ENCODE measurements at places on chromosomes 12 and 14.

- DNase-seq, result no peak
Measured at GRCh38 chr14:100243020-100243419, 4.1 kb downstream of the YY1 start.

GRCh38 chr14:96297000-96297399 lies 41.0 kb downstream of the BDKRB1 start:
- no peak for DNase-seq

DNA sequence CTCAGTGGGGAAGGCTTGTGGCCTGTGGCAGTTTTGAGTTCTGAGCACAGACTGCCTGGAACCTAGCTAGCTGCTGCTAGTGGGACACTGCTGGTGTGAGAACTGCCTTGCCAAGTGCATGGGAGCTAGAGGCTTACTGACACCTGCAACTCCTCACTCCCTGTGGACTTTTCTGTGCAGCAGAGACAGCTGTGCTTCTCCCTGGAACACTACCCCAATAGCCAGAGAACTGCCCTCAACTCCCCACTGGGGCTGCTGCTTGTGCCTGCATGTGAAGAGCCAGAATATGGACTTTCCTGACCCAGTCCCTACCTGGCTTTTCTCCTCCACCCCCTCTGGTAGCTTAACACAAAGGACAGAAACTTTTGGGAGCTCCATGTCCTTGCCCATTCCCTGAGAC lies 222.6 kb downstream of the ADGRD1 start:
- no peak for DNase-seq

DNA sequence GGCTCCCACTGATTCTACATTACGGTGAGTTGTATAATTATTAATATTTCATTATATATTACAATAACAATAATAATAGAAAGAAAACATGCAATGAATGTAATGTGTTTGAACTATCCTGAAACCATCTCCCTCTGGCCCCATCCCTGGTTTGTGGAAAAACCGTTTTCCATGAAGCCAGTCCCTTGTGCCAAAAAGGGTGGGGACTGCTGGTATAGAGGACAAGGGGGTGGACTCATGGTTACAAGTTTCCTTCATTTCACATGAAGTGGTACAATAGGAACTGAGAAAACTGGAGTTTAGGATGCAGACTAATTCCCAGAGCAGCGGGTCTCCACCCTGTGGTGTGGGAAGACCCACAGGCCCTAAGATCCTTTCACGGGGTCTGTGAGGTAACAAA lies 3.0 kb upstream of the C1RL start:
- DNase-seq, result no peak

DNA sequence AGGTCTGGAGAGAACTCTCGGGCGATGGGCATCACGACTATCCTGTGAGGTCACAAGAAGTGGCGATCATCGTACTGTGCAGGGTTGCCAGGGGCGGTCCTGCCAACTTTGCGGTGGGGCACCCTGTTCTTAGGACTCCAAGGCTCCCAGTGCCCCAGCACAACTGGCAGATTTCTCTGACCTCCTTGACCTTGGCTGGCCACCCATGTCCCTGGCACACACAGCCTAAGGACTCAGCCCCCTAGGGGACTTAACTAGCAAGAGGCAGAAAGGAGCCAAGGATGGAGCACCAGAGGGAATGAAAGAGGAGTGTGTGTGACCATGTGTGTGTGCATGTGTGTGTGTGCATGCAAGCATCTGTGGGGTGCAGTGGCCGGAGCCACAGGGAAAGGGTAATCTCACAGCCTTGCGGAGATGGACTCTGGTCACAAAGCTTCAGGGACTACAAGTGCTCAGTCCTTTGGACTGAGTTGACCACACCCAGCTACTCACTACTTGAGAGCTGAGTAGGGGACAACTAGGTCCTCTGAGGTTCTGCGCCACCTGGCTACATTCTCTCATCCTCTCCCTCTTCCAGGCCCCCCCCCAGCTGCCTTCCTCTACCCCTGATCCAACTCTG lies 13.7 kb downstream of the SLC48A1 start:
- DNase-seq, result no peak

GRCh38 chr12:52366738-52367485 lies at the start of gene KRT85:
Gene KRT85 (minus strand): TSS chr12:52367481. CDS start chr12:52367405, 76 bp downstream.
- DNase-seq, result no peak

DNA sequence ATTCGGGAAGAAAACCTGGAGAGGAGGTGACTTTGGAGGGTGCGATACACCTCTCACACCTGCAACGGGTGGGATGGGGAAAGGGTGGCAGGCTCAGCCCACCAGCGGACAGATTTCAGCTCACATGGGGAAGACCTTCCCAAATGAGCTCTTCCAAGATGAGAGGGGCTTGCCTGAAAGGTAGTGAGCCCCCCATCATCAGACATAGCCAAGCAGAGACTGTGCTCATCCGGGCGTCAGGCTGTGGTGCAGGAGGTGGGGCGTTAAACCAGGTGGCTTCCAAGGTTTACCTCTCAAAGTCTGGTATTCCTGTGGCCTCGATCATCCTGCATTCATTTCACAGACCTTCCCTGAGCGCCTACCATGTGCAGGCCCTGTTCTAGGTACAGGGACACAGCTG lies 105.4 kb upstream of the FKBP4 start:
- no peak for DNase-seq

DNA sequence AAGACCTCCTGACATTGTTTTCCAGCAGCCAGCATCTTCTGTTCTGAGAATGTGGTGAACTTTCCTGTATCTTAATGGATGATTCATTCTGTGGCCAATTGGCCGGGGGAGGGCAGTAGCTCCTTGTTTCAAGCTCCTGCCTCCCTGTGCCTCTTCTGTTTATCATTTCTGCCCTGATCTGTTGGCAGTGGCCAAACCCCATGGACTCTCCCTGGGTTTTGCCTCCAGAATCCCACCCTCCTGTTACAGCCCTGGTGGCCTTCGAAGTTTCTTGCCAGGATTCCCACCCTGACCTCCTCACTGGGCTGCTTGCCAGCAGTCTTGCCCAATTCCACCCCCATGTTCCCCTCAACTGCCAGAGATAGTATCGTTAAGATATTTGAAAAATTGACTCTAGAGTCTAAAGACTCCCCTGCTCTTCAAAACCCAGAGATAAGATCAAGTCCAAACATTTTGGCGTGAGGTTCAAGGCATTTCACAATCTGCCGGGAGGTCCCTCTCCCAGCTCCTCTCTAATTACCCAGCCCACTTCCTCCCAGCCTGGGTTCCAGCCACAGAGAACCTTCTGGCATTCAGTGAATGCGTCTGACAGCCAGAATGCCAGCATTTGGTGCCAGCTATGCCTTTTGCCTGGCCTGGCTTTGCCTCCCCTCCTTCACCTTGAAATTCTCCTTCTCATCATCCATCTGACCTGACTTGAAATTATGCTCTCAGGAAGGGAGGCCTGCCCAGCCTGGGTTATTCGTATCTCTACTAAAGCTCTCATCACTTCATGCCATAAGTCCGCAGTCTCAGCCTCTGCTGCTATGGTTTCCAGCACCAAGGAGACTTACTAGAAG lies 37.7 kb upstream of the TXNRD1 start:
- no peak for DNase-seq

GRCh38 chr14:75427482-75428229 lies at the start of gene JDP2:
Gene JDP2 (plus strand): TSS chr14:75428022. CDS start chr14:75437921, 9,899 bp downstream.
- DNase-seq, result no peak

DNA sequence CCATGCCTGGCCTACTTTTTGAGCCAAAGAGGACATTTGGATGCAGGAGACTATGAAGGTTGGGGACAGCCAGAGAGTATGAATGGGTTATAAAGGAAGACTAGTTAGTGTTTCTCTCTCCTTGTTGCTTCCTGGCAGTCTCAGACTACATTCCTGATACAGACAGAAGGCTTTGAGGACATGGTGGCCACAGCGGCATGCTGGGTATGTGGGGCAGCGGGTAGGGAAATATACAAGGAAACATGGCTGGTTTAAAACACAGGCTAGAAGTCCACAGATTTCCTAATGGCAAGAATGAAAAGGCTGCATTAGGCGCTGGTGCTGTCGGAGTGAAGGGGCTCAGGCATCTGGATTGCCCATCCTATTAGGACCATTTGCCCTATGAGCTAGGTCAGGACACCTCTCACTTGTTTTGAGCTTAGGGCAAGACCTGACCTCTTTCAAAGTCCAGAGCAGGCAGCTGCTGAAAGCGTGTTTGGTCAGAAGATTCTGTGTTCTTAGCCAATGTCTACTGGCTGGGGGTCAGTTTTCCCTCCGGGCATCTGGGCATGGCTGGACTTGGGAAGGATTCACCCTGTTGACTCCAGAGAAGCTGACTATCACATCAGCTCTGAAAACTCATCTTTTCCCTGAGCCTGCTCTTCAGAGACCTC lies 20.1 kb upstream of the FBXO21 start:
- no peak for DNase-seq

DNA sequence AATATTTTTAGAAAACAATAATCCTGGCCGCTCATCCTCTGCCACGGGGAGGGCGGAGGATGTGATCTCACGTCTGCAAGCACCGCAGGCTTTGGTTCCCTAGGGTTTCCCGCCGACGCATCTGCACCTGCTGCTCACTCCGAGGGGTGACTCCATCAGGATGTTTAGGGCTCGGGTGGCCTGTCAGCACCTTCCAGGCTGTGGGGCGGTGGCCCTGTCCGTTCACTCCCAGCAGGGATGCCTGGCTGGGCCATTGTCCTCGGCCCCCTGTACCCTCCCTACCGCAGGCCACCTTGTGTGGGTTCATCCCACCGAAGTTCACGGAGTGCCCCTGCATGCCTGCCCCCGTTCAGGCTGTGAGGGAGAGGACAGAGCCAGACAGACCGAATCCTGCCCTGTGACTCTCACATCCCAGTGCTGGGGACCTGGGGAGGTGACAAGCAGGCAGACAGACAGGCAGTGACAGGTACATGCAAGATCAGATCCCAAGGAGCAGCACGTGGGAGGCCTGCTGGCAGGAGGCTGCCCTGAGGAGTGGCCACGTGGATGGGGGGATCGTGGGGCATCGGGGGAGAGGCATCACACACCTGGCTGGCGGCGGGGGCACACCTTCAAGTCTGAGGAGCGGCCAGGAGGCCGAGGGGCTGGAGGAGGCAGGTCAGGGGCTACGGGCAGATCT lies 112.6 kb downstream of the ADGRD1 start:
- DNase-seq, result no peak

- no peak for DNase-seq
Measured at GRCh38 chr14:86464341-86464740, 934.4 kb downstream of the FLRT2 start.

GRCh38 chr12:129332286-129332685 lies 479.0 kb downstream of the GLT1D1 start:
- no peak for DNase-seq

DNA sequence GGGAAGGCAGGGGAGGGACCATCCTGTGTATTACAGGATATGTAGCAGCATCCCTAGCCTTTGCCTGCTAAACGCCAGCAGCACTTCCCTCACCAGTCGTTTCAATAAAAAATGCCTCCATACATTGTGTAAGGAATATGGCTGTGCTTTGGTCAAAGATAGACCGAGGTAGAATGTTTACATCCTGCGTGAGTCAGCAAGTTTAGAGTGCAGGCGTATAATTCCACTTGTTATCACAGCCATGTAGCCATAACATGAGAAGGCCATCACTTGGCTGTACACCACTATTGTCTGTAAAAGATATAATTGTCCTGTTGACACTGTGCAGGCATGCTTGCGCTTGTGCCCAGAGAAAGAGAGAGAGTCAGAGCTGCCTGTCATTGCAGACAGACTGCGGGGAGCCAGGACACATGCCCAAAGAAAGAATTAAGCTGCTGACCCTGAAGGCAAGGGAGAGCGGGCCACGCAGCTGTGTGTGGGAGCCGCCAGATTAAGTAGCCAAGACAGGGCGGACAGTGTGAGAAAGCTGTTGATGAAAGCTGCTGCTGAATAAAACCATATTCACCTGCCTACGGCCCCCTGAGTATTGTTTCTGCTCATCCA lies 68.4 kb downstream of the CRACR2A start:
- no peak for DNase-seq

DNA sequence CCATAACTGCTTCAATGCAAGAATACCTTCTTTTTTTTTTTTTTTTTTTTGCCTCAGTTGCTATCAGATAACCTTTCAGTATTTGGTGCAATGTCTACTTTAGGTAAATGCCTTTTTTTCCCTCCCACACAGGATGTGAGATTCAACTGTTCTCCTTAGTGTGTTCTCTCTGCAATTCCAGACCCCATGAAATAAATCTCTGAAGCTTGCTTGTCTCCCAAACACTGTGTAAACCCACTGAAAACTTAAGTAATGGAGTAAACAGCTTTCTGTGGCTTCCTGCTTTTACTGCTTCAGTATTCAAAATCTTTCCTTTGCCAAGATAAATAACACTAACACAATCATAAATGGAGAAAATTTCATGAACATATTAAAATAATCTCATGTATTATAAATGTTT lies 55.8 kb upstream of the CLEC14A start:
- no peak for DNase-seq

GRCh38 chr12:44193281-44193680 lies 357.4 kb downstream of the TMEM117 start:
- DNase-seq, result no peak

- no peak for DNase-seq
Measured at GRCh38 chr14:91323031-91323430, 78.5 kb upstream of the GPR68 start.

DNA sequence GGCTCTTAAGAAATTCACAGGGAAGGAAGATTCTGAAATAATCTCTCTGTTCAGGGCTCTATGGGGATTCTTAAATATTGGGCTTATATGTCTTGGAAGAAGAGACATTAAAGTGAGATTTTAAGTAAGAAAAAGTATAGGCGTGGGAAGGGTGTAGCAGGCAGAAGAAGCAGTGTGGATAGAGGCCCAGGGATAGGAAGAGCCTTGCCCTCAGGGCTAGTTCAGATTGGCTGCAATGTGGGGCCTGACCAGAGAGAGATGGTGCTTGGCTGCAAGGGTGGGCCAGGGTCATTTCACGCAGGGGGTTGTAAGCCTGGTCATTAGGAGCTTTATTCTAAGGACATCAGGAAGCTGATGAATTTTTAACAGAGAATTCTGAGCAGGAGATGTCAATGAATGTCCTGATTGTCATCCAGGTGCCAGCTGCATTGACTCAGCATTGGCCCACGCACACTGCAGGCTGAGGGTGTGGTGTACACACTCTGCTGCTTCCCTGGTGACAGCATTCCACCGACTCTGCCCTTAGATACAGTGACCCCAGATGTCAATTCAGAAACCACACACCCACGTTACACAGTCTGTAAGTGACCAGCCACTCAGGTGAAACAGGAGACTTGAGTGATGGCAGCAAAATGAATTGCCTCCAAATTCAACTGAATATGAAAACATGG lies 582.5 kb downstream of the NRXN3 start:
- no peak for DNase-seq

- DNase-seq, result no peak
Measured at GRCh38 chr14:22978487-22978837, 3.9 kb downstream of the AJUBA start.

DNA sequence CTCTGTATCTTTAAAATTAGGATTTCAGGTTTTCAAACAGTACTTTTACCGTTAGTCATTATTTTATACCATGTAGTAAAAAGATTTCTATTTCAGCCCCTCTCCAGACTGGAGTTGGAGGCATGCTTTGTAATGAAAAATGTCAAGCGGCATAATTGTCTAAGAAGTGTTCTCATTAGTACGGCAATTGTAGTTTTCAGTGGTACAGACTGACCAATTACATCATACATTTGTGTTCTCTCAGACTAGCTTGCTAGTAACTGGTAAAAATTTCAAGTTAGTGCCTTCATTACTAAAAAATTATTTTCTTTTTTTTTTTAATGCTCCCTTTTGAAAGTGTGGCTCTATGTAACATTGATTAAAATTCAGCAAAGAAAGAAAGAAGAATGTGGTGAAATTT lies 4.5 kb downstream of the USP30 start:
- no peak for DNase-seq

Measured in central memory CD8-positive, alpha-beta T cell (primary cell).